ENCODE measurements at places on chromosomes 13 and 19.

- DNase-seq = no peak
These were observed 268.2 kb upstream of the MAB21L1 start for GRCh38 chr13:35744566-35745178.

DNA sequence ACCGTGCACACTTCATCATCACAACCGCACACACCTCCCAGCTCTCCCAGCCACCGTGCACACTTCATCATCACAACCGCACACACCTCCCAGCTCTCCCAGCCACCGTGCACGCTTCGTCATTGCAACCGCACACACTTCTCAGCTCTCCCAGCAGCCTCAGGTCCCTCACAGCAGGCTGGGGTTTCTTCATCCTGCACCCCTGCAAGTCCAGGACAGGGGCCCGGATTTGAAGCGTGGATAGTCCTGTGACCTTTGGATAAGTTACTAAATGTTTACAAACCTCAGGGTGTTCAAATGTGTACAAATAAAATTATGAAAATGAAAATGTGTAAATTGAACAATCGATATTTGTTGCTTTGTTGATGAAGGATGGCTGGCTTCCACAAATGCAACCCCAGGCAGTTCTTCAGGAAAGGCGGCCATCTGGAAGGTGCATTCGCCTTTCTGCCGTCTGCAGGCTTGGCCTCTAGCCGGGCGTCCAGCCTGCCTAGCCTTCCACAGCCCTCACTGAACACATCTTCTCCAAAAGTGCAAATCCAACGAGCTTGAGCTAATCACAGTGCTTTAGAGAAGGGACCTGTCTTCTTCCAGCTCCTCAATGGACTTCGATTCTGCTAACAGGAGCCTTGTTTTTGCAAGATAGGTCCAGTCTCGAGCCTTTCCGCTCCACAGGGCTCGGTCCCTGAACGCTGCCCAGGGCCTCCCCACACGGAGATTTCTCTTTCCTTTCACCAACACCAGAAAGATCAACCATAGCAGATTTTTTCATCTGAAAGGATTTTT is 74.2 kb downstream of the SPACA7 start:
- DNase-seq = peak; percentile 3

- DNase-seq = no peak
These were observed 19.1 kb downstream of the SYDE1 start for GRCh38 chr19:15126131-15126910.

DNA sequence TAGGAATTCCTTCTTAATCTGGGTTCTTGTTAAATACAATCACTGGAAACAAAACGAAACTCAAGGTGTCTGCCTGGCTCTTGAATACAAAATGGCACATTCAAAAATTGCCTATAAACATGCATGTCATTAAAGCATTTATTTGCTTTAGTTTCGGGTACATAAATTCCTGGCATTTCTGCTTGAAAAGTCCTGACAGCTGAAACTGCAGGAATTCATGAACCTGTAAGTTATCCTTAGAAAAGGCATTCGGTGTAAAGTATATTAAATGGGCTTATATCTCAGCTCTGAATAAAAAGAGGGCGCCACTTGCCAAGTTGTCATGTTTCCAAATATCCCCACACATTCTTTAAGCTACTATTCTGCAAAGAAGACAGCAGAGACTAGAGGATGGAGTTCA is 32.9 kb downstream of the RXFP2 start:
- DNase-seq = no peak

GRCh38 chr13:110563463-110563774 is 1.9 kb upstream of the RAB20 start:
- no peak for DNase-seq

DNA sequence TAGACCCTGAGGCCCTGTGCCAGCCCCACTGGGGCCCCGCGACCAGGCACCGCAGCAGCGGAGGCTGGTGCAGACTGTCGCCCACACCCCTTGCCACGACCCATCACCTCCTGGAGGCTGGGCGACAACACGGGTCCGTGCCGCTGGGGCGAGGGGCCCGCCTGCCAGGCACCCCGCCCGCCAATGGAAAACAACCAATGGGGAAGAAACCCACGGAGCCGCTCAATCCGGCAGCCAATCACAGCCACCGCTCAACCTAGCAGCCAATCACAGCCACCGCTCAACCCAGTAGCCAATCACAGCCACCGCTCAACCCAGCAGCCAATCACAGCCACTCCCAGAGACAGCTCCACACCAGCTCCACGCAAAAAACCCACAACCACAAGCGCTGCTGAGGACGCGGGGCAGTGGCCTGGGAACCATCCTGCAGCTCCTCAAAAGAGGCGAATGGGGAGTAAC is 29.7 kb downstream of the GPX4 start:
- peak; percentile 86 for DNase-seq

- DNase-seq = no peak
These were observed 22.1 kb upstream of the GGACT start for GRCh38 chr13:100610391-100611347.

GRCh38 chr13:35600137-35600536 is 123.6 kb upstream of the MAB21L1 start:
- DNase-seq = no peak

- peak; percentile 50 for DNase-seq
These were observed 28.0 kb upstream of the KBTBD7 start for GRCh38 chr13:41222259-41222852.

DNA sequence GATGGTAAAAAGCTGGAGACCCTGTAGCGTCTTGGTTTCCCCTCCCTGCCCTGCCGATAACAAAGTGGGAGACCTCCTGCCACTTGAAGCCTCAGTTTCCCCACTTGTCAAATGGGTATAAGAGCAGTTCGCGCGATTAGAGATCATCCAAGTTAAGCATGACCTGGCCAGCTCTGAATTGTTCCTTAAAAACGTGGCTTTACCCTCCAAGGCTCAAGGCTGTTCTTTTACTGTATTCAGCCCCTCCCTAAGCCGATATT is 421 bp downstream of the TNPO2 start:
- DNase-seq = peak; percentile 57

GRCh38 chr13:41137241-41137640 is 4.6 kb upstream of the KBTBD6 start:
- DNase-seq = no peak

All from activated T-cell treated with anti-CD3 and anti-CD28 coated beads, Interleukin-2, amount 50 U/mL, for 24 hours (primary cell).